Gastrocnemius medialis (tissue), 4 donors: ENCODE measurements at places on chromosomes 6 and 20. TPM values are rescaled to one million over a fixed set of nuclear protein-coding genes. Genes with fewer than 3 reads are reported as not detected.

Gene SLC24A3
- total RNA-seq: 6.8 TPM

- peak; percentile 53 for DNase-seq
These were observed 50.5 kb upstream of the ASIP start for GRCh38 chr20:34190679-34191090.

GRCh38 chr6:170423030-170423429 is 116.5 kb downstream of the FAM120B start:
- DNase-seq: no peak

DNA sequence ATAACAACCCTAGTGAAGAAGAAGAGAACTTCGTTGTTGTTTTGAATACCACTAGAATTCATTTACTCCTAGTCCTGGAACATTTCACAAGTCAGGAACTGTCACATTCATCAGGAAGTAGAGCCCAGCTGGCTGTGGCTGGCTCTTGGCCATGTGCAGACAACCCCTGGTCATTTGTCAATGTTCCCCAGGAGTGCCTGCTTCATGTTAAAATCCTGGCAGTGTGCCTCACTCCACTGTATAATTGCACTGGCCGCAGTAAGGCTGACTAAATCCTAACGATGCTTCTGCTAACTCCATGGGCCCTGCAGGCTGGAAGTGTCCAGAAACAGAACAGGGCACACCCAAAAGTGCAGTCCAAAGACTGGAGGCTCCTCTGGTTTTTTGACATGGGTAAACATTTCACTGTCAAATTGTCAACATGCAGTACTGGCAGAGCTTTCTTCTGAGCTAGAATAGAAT is 41.5 kb upstream of the ADGRF1 start:
- peak; percentile 81 for DNase-seq

DNA sequence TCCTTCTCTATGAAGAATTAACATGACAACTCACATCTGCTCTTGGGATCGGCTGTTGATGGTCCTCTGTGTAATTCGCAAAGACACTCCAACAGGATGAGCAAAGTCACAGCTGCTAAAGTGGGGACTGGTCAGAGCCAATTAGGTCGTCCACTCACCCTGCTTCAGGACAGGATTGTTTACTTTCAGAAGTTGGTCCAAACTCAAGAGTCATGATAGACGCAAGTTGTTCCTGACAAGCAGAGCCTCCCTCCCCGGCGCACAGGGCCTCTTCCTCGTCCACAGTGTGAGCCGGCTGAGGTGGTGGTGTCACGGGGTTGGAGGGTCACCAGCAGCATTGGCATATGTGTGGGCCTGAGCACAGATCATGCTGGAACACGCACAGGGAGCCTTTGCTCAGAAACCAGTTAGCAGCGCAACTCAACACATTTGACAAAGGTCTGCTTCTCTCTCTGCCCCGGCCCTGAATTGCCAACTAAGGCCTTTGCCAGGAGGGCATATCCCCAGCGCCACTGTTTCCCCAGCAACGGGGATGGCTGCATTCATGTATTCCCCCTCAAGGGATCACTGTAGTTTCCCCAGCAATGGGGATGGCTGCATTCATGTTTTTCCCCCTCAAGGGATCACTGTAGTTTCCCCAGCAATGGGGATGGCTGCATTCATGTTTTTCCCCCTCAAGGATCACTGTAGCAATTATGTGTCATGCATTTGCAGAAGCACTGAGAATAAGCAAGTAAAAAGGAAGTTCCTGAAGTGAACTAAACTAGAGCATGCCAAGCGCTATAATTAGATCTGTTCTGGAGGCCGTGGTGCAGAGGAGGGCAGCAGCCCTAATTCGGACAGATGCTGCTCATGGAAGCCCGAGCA is 111.7 kb downstream of the THBS2 start:
- peak; percentile 63 for DNase-seq

GRCh38 chr6:134619789-134620188 is 301.9 kb upstream of the SGK1 start:
- DNase-seq: no peak

DNA sequence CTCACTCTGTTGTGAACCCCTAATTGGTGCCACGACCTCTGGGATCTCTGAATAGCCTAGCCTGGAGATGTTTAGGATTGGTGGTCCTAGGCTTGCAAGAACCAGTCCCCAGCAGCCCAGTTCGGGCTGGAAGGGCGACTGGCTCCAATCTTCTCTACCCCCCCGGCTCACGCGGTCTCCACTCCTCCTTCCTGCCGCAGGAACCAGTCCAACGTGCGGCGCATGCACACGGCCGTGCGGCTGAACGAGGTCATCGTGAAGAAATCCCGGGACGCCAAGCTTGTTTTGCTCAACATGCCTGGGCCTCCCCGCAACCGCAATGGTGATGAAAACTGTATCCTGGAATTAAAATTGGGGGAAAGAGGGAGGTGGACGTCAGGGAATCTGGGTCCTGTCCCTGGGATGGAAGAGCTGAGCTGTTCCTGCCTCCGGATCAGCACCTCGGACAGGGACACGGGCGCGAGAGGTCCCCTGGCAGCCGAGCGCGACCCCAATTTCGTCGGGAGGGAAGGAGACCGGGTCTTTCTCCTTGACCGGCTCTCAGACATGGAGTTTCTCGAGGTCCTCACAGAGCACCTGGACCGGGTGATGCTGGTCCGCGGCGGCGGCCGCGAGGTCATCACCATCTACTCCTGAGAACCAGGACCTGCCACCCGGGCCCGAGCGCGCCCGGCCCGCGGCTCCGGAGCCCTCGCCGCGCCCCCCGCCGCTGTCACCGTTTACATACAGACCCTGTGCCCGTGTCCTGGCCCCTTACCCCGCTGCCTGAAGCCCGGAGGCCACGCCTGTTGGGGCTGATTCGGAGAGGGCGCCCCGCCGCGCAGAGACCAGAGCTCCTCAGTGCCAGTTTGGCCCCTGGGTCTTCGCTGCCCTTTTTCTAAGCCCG is 28.2 kb downstream of the SLC12A5 start:
- no peak for DNase-seq

GRCh38 chr6:108902382-108902792 is 54.2 kb downstream of the ARMC2 start:
- DNase-seq: no peak

Gene KCNK5
- 0.07 TPM for total RNA-seq

DNA sequence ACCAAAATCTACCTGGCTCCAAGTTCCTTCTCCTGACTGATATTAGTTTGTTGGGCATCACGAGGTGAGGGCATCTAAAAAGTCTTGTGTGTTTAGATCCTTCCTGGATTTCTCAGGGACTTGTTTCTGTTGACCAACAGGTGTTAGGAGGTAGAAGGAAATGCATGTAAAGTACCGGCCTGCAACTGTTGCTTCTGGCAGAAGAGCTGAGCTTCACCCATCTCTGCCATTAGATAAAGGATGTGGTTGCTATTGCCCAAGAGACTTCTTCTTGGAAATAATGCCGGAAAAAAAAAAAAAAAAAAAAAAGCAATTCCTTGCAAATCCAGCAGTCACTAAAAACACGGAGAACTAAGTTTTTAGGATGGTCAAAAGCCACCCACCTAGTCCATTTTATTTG is 303.1 kb downstream of the CDH26 start:
- DNase-seq: no peak
